ENCODE measurements at places on chromosomes 12 and 14.

- DNase-seq: no peak
Measured at GRCh38 chr12:74264692-74265091, 272.9 kb upstream of the ATXN7L3B start.

DNA sequence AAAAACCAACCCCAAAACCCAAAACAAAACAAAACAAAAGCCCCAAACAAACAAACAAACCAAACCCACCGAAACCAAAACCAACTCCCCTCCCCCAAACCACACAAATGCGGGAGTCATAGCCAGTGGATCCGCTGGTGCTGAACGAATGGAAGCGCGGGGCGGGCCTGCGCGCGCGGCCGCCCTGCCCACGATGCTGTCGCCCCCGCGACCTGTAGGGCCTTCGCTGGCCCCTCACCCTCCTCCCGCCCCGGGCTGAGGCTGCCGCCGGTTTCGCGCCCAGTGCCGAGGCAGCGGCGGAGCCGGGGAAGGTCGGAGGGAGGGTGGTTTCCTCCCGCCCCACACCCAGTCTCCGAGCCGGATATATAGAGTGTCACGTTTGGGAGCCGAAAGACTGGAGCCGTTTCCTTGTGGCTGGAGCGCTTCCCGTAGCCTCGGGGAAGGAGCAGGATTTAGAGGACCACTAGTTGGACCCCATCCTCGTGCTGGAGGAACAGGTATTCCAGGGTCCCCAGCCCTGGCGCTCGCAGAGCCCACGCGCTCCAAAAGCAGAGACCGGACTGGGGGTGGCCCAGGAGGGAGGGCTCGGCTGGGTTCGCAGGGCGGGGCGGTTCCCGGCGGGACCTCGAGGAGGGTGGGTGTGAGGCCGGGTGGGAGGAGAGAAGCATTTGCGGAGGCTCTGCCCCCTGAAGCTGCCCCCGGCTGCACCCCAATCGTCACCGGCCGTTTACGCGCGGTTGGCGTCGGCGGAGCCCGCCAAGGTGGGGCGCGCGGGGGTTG, at the start of gene FAR2:
TSS of gene FAR2 (plus strand) at position 368 of the 780 bp plus-strand sequence. CDS start 121,172 bp downstream, outside the sequence.
- DNase-seq: peak; percentile 54

- peak; percentile 13 for DNase-seq
Measured at GRCh38 chr12:39499296-39499695, 56.4 kb upstream of the KIF21A start.

DNA sequence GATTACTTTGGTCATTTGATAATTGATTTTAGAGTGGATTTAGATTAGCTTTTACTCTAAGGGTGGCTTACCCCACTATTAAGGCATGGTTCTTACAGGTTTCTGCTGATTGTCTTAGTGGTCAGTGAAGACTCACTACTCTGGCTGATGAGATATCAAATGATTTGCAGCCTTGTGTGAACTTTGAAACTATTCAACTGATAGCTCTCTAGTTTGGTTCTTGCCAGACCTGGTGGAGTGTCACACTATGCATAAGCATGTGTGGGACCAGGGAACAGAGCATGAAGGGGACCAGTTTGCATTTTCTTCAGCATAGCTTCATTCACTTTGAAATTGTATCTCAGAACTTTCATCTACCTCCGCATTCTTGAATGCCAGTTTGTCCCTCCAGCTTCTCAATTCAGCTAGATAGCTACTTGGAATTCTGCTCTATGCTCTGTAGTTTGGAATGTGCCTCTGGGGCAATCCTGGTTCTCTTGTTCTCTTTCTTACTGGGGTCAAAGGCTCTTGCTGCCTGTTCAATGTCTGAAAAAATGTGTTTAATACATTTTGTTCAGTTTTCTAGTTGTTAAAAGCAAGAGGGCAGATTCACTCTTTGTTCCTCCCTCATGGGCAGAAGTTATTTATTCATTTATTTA, 12.7 kb downstream of the SCYL2 start:
- DNase-seq: no peak

- peak; percentile 15 for DNase-seq
Measured at GRCh38 chr12:83823386-83824045, 1089.1 kb downstream of the SLC6A15 start.

DNA sequence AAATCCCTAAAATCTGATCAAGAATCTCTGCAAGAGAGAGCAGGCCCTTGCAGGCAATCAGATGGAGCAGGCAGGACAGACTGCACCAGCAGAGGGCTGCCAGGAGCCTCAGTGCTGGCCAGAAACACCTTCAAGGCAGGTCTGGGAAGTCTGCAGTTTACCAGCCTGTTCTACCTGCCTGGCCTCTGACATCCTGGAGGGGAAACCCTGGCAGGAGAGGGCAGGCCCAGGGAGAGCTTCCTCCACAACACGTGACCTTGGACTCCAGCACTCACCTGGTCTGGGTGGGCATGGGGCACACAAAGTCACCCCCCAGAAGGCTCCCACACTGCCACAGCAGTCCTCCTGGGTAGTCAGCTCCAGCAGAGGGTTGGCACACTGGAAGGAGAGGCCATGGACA, 56.0 kb downstream of the ISCA2 start:
- peak; percentile 22 for DNase-seq

DNA sequence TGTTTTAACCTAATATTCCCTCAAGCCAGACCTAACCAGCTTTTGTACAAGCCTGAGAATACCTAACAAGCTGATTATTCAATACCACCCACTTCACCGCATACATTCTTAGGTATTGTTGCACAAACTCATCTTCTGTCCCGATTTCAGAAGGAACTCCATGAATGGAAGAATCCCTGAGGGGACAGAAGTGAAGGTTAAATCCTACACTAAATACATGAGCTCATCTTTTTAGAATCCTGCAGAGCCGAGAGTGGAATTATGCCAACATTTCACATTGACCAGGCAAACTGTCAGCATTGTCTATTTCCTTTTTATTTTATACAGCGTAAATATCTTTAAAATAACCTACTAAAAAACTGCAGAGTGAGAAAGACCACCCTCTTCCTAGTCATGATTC, 140.7 kb upstream of the PRICKLE1 start:
- peak; percentile 62 for DNase-seq

DNA sequence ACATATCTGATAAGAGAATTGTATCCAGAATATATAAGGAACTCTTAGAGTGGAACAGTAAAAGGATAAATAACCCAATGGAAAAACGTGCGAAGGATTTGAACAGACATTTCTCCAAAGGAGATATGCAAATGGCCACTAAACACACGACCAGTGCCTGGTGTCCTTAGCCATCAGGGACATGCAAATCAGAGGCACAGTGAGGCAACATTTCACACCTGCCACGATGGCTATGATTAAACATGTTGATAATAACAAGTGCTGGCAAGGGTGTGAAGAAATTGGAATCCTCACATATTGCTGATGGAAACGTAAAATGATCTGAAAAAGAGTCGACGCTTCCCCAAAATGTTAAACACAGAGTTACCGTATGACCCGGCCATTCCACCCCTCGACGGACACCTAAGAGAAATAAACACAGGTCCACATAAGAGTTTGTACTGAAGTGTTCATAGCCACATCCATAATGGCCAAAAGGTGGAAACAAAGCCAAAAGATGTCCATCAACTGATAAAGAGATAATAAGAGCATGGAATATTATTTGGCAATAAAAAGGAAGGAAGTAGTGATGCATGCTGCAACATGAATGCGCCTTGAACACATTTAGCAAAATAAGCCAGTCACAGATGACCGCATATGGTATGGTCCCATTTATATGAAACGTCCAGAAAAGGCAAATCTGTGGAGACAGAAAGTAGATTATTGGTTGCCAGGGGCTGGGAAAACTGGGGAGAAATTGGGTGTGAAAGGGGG, 6.3 kb upstream of the TMEM121 start:
- DNase-seq: no peak

GRCh38 chr12:66279123-66279712, 23.1 kb upstream of the HELB start:
- DNase-seq: peak; percentile 29

DNA sequence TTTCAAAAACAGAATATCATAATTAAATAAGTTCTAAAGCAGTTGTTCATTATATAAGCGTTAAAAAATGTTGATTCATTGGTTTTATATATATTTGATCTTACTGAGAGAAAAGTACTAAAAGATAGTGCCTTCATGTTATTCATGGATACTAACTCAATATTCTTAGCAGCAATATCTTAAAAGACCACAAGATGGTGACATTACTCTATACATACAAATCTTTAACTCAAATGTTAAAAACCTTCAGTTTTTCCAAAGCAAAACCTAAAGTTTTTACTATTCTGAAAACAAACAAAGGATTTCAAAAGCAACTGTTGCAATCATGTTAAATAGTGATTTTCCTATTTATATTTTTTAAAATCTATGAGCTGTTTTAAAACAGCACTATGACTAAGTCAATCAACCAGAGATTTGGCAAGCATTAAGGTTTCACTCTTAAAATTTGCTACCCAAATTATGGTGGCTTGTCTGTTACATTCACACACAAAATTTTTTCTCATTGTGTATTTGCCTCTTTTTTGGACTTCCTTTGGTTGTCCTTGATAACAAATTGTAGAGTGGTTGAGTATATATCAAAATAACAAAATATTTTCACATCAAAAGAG, 50.1 kb upstream of the RERGL start:
- peak; percentile 48 for DNase-seq
